ENCODE measurements at places on chromosomes 1 and 21. TPM values are rescaled to one million over a fixed set of nuclear protein-coding genes. Genes with fewer than 3 reads are reported as not detected.

The DEPDC1 gene
- 49.6 TPM for total RNA-seq

The SMCP gene
- not detected for total RNA-seq

The ZBTB8A gene
- 0.29 TPM for total RNA-seq

The CLIC6 gene
- not detected for total RNA-seq

The PLEKHN1 gene
- total RNA-seq, result not detected
